ENCODE measurements at places on chromosomes 1 and 21. TPM values are rescaled to one million over a fixed set of nuclear protein-coding genes. Genes with fewer than 3 reads are reported as not detected.

Gene ALX3
- total RNA-seq, result not detected

Gene GRHL3
- 0.26 TPM for total RNA-seq

Gene PDC
- total RNA-seq, result not detected

Gene OR6Y1
- not detected for total RNA-seq

Gene OVAAL
- total RNA-seq, result 0.53 TPM

Gene ESRRG
- total RNA-seq, result 17.5 TPM

Gene MAP3K7CL
- total RNA-seq, result 2.3 TPM

Gene TMCO4
- total RNA-seq, result 10.1 TPM

Gene TPM3
- total RNA-seq, result 561 TPM
